Fibroblast of skin of right quadriceps (primary cell): ENCODE measurements at places on chromosomes 16 and 17.

GRCh38 chr16:49673442-49673841, 182.5 kb downstream of the ZNF423 start:
- DNase-seq = no peak

- DNase-seq = no peak
Observed at GRCh38 chr16:49844359-49844758, 11.6 kb downstream of the ZNF423 start.

GRCh38 chr17:36600936-36601302, 464 bp upstream of the MRM1 start:
- no peak for DNase-seq

GRCh38 chr16:30728899-30729672, 19.1 kb upstream of the PHKG2 start:
- DNase-seq = no peak

DNA sequence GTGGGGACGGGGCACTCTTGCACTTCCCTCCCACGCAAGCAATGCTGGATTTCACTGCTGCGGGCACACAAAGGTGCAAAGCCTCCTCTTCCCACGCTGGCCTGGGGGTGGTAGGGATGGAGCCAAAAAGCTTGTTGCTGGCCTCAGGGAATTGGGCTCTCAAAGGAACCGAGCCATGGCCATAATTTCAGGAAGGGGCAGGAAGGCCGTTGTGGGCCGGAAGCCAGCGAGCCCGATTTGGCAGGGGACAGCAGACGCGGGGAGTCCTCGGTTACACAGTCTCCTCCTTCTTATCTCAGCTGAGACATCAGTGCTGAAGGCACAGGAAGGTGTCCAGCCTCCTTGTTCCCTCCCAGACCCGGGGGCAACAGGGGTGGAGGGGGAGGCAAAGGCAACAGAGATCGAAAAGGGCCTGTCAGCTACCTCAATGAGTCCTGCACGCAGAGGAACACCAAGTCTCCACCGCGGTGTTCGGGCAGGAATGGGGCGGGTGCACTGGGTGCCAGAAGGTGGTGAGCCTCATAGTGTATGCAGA, 59.5 kb downstream of the SLFN11 start:
- DNase-seq = no peak

DNA sequence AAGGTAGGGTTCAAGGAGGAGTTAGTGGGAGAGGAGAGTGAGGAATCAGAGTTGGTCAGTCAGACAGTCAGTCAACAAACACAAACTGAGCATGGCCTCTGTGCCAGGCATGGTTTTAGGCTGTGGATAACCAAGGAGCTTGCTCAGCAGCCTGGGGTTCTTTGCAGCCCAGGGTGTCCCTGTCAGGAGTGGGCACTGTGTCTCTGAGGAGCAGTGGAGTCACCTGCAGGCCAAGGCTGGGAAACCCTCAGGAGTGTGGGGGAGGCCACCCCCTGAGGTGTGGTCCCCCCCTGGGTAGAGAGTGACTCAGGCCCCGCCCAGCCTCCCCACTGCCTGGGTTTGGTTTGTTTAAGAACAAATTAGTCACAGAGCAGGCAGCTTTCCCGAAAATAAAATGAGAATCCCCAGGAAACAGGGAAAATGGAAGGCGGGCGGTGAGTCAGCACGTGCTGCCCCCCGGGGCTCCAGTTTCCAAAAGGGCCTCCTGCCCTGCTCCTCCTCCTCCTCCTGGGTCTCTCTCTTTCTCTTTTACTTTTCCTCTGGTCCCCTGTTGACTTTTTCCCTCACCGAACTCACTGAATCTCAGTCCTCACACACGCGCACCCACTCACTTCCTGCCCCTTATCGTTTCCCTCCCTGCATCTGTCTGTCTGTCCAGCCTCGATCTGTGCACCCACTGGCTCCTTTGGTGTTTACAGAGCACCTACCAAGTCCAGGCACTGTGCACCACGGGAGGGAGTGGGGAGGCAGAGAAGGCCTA, 44.3 kb downstream of the SOCS3 start:
- peak; percentile 96 for DNase-seq

GRCh38 chr17:43882761-43883415, 24.4 kb downstream of the MPP2 start:
- no peak for DNase-seq

GRCh38 chr17:73404246-73404645, 92.4 kb upstream of the CDC42EP4 start:
- no peak for DNase-seq

DNA sequence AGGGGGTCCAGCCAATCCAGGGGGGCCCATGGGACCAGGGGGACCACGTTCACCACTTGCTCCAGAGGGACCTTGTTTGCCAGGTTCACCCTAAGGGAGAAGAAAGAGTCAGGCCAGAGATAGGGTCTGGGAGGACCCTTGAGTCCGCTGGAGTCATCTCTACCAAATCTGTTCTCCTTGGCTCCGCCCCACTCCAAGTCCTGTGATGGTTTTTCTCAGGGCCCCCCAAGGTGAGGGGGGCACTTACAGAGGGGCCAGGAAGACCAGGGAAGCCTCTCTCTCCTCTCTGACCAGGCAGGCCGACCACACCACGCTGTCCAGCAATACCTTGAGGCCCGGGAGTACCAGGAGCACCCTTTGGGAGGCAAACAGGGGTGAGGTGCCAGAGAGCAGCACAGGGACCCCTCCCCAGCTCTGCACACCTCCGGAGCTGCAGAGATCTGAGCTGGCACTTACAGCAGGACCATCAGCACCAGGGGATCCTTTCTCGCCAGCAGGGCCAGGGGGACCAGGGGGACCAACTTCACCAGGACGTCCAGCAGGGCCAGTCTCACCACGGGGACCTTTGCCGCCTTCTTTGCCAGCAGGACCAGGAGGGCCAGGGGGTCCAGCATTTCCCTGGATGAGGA, 12.4 kb downstream of the COL1A1 start:
- DNase-seq = peak; percentile 74

GRCh38 chr16:24700549-24701392, 28.7 kb upstream of the TNRC6A start:
- DNase-seq = peak; percentile 99

DNA sequence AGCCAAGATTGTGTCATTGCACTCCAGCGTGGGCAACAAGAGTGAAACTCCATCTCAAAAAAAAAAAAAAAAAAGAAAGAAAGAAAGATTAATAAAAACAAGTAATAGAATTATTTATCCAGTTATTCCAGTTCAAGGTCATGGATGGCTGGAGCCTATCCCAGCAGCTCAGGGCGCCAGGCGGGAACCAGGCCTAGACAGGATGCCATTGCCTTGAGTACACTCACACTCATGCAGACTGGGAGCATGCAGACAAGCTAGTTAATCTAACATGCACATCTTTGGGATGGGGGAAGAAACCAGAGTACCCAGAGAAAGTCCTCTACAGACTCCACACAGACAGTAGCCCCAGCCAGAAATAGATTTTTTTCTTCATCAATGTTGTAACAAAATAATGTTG, 17.9 kb downstream of the PDP2 start:
- peak; percentile 45 for DNase-seq

GRCh38 chr16:49009204-49009603, 272.4 kb downstream of the CBLN1 start:
- DNase-seq = no peak

DNA sequence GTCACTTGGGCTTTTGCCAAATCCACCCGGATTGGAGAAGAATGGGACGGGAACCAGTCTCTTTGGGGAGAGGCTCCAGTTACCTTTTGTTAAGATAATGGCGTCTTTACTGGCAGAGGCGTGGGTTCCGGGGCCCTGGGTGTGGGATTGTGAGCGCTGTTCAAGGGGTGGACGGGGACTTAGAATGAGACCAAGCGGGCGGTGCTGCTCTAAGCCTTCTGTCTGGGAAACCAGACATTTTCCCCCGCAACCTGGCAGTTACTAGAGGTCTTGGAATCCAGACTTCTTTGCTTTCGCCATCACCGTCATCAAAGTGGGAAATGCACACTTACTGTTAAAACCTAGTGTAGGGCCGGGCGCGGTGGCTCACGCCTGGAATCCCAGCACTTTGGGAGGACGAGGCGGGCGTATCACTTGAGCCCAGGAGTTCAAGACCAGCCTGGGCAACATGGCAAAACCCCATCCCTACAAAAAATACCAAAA, 706 bp downstream of the TEN1 start:
- no peak for DNase-seq

- DNase-seq = no peak
Observed at GRCh38 chr16:29804455-29805231, 1.7 kb upstream of the MAZ start.

- no peak for DNase-seq
Observed at GRCh38 chr17:1217089-1217385, 37.3 kb upstream of the ABR start.

GRCh38 chr17:75463603-75464002, 7.2 kb downstream of the TMEM94 start:
- DNase-seq = no peak

DNA sequence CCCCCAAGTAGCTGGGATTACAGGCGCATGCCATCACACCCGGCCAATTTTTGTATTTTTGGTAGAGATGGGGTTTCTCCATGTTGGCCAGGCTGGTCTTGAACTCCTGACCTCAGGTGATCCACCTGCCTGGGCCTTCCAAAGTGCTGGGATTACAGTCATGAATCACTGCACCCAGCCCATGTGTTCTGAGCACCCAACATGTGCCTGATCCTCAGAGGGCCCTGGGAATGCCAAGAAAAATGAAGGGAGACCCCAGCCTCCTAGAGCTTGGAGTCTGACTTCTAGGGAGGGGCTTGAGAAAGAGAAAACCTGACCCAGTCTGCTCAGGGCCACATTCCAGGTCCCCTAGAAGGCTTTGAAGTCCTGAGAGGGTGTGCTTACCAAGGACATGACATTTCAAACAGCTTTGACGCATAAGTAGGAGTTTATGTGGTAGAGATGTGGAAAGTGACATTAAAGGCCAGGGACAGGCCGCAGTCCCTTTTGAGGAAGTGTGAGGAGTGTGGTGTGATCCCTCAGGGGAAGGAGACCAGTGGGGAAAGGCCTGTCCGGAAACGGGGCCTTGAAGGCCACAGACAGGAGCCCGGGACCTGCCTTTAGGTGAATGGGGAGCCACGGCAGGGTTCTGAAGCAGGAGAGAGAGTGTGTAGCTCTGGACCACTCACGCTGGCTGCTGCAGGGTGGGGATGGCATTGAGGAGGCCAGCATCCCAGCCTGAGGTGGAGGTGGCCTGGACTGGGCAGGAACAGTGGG, 1.1 kb upstream of the CCL22 start:
- no peak for DNase-seq

DNA sequence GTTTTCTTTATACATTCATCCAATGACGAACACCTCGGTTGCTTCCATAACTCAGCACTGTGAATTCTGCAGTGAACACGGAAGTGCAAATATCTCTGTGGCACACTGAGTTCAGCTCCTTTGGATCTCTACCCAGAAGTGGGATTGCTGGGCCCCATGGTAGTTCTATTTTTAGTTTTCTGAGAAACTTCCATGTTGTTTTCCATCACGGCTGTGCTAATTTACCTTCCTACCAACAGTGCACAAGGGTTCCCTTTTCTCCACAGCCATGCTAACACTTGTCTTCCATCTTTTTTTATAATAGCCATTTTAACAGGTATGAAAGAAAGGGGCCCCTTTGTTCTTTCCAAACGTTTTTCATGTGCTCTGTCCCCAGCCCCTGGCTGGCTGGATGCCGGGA, 30.2 kb upstream of the CBLN1 start:
- DNase-seq = no peak

DNA sequence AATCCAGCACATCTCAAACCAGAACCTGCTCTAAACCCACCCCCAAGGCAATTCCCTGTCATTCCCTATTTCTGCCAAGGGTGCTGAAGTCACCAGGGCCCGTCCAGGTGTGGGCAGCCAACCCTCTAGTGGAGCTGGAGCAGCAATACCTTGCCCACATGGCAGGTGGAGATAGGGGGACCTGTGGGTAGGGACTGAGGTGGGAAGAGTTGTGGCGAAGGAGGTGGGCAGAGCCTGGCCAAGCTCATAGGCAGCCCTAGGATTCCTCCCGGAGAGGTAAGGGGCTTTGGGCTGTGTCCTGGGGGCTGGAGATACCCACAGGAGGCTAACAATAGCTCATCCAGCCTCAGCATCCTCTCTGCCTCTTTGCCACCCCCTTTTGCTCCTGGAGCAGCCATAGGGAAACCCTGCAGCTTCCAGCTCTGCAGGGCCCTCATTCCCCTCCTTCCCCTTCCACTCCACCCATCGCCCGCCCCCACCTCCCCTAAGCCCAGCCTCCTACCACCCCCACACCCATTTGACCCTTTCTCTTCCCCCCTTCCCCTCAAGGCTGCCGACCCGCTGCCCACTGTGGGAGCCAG, 30.4 kb upstream of the CRHR1 start:
- no peak for DNase-seq

- DNase-seq = no peak
Observed at GRCh38 chr16:69345923-69346322, 5.7 kb downstream of the TMED6 start.

DNA sequence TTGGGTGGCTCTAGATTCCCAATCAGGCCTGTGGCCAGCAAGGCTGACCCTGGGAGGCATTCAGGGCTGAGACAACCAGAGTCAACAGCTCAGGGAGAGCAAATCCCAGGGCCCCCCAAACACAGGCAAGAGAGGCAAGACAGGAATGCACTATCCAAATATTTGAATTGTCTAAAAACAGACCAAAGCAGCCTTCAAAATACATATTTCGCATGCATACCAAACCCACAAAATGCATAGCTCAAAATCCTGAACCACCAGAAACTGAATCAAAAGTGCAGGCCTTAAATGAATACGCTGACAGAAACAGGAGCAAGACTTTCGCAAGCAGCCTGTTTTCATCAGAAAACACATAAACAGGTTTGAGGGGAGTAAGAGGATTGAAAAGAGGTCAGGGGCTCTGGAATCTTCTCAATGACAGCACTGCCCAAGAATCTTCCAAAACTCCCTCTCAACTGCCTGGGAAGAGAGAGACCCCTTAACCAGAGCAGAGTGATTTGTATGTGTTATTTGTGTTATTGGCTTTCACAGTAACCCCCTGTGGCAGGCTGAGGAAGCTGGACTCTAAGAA, 213.6 kb upstream of the CDH5 start:
- DNase-seq = peak; percentile 98

GRCh38 chr17:18158022-18158600, 25.5 kb upstream of the ALKBH5 start:
- DNase-seq = peak; percentile 78

DNA sequence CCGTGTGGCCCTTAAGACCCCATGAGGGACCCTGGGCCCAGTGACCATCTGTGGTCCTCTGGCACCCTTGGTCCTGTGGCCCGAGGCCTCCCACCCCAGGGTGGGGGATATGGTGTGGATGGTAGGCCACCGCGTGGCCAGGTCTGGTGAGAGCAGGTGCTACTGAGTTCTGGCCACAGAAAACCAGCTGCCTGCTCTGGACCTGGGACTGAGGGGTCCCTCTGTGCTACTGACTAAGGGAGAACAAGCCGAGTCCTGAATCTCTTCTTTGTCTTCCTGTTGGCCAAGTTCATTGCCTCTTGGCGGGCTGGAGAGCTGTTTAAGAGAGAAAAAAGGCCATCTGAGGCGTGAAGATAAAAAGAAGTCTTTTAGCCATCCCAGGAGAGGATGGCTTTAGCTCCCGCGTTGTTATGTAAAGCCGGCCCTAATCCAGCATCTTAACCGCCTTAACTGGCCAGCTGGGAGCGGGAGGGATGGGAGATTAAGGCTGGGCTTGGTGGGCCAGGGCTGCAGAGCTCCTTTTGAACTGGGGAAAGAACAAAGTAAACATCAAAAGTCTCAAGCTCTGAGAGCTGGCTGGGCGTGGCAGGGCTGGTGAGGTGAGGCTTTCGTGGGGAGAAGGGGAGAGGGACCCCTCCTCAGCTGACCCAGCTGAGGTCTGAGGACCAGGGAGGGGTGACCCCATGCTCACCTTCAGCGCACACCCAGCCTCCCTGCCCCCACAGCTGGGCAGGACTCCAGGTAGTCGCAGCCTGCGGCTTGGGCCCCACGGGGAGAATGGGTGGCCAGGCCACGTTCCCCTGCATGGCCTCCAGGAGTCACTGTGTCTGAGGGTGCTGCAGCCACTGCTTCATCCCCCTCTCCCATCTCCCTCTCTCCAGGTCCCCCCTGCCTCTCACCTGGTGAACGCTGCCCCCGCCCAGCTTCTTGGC, 62.4 kb downstream of the NKD1 start:
- no peak for DNase-seq
